HFFc6 (cell line): ENCODE measurements at places on chromosomes 11 and 22.

GRCh38 chr22:31451709-31452571 is 37.7 kb downstream of the EIF4ENIF1 start:
- DNase-seq = peak; percentile 66

DNA sequence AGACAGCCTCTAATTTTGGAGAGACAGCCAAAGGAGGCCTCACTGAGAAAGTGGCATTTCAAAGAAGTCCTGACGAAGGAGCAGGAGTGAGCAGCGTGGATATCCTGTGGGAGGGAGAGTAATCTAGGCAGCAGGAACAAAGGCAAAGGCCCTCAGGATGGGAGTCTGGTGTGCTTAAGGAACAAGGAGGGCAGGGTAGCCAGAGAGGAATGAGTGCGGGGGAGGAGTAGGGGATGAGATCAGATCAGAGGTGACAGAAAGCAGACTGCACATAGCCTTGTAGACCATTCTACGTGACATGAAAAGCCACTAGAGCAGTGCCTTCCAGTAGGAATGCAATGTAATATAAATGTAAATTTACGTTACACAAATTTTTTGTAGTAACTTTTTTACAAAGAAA is 5.6 kb downstream of the SLC36A4 start:
- DNase-seq = no peak

- DNase-seq = no peak
Measured at GRCh38 chr11:97754976-97755375, 1265.8 kb upstream of the CNTN5 start.

GRCh38 chr11:96388891-96389719 is 607 bp downstream of the CCDC82 start:
- peak; percentile 20 for DNase-seq

DNA sequence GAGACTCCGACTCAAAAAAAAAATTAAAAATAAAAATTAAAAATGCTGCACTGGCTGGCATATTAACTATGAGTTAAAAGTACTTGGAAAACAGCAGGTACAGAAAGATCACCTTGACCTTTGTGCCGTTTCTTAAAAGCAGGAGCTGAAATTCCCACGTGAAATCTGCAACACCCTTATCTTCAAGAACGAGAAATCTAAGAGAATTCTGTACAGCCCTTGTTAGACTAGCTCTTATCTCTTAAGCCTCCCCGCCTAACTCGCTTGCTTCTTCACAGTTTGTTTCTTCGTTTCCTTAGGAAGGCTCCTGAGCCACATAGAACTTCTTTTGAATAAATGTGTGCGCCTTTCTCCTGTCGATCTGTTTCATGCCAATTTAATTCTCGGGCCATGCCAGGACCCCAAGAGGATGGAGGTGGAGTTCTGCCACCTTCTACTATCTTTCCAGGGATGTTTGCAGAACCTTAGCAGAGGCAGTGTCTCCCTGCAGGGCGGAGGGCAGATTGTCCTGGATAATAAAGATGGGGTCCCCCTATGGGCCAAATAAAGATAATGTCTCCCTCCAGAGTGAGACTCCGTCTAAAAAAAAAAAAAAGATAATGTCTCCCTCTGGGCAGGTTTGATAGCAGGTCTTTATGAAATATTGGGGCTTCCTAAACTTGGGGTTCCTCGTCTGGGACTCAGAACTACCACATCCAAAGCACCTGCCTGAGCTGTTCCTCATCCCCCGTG is 27.4 kb upstream of the SYT8 start:
- DNase-seq = no peak

DNA sequence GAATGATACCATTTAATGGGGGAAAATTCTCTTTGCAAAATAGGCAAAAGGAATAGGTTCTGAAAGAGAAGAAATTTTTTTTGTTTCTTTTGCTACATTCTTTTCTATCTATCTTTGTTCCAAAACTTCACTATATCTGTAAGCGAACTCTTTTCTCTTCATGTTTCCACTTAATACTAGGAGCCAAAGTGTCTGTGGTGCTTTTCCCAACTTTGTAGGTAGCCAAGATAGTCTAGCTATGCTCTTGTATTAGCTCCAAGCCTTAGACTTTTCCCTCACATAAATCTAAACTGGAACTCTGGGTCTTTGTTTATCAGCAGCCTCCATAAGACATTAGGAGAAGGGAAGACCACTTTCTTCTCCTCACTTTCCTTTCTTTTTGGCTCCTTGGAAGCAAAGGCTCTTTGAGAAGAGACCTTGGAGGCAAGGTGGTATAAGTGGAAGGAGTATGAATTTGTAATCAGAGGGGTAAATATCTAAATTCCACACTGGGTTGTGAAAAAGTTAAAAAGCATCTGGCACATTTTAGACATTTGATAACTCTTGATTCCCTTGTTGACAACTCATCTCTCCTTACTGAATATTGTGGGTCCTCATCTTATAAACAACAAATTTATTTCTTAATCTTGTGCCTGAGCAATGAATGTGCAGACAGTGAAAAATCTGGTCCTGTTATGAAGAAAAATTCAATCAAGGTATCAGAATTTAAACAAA is 130.0 kb downstream of the EHF start:
- DNase-seq = no peak

DNA sequence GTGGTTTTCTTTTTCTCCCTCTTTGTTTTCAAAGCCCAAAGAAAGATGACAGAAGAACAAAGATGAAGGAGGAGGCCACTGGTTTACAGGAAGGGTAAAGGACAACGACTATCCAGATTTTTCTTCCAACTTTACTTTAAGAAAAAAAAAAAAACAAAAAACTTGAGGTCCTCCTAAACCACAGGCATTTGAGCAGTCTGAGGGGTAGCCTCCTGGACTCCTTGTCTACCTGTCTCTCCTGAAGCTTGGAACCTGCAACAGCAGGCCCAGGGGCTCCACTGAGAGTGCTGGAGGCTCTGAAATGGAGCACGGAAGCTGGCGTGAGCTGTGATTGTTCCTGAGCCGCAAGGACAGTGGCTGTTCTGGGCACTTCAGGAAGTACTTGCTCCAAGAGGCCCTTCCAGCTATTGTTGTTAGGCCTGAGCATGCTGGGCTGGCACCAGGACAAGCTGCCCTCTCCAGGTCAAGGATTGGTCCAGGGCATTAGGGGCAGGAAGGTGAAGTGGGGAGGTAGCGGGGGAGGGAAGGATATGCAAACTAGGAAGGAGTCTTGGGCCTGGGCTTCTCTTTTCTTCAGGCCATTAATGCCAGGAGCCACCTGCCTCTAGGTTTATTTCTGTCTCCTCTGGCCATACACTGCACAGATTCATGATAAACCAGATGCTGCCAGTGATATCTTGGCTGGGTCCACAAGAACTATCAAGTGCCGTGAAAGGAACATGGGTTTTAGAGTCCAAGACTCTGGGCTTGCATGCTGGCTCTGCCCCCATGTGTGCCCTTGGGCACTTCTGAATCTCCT is 147.3 kb downstream of the CCDC34 start:
- no peak for DNase-seq

GRCh38 chr22:46002757-46003270 is 25.9 kb upstream of the WNT7B start:
- peak; percentile 81 for DNase-seq

GRCh38 chr11:72316984-72317383 is 73.0 kb upstream of the PHOX2A start:
- DNase-seq = no peak

- DNase-seq = peak; percentile 46
Measured at GRCh38 chr11:34174412-34175041, 69.1 kb downstream of the NAT10 start.

DNA sequence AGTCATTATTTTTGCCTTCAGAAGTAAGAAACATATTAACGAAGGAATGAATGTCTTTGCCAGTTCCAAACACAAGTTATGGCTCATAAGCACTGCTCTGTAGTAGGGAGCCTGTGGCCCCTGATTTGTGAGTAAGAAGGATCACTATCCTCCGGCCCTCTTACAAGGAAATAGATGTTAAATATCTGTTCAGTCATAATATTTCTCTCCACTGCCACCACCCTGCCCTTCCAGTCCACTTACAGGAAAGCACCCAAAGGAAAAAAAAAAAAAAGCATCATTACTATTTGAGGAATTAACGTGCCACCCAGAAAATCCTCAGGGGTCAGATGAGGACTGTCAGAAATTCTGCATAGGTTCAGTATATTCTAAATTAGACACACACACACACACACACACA is 123.4 kb downstream of the ETS1 start:
- DNase-seq = no peak

GRCh38 chr11:37449146-37449545 is 851.1 kb upstream of the RAG2 start:
- peak; percentile 56 for DNase-seq

- DNase-seq = peak; percentile 9
Measured at GRCh38 chr22:26549902-26550497, 37.7 kb upstream of the TFIP11 start.

DNA sequence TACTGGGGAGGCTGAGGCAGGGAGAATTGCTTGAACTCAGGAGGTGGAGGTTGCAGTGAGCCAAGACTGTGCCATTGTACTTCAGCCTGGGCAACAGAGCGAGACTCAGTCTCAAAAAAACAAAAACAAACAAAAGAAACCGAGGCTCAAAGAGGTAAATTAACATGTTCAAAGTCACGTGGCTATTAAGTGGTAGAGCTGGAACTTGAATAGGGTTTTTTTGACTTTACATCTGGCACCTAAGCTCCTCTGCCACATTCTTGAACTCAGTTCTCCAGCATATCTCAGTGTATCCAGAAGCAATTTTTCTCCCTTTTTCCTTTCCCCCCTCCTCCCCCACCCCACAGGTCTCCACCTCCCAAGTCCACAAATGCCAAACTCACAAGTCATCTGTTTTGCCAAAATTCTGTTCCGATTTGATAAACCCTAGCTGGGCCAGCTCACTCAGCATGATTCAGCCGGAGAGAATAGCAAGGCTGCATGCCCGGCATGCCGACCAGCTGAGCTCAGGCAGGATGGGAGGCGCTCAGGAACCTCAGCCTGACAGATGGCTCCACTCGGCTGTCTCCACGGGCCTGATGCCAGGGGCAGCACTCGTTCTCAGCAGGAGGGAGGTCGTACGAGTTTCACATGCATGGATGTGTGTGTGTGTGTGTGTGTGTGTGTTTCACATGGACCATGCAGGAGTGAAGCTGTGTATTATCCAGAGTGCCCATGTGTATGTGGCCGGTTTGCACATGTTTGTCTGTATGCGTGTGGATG is 63.2 kb upstream of the RRAS2 start:
- peak; percentile 99 for DNase-seq

- no peak for DNase-seq
Measured at GRCh38 chr11:128156486-128156885, 430.9 kb downstream of the ETS1 start.

DNA sequence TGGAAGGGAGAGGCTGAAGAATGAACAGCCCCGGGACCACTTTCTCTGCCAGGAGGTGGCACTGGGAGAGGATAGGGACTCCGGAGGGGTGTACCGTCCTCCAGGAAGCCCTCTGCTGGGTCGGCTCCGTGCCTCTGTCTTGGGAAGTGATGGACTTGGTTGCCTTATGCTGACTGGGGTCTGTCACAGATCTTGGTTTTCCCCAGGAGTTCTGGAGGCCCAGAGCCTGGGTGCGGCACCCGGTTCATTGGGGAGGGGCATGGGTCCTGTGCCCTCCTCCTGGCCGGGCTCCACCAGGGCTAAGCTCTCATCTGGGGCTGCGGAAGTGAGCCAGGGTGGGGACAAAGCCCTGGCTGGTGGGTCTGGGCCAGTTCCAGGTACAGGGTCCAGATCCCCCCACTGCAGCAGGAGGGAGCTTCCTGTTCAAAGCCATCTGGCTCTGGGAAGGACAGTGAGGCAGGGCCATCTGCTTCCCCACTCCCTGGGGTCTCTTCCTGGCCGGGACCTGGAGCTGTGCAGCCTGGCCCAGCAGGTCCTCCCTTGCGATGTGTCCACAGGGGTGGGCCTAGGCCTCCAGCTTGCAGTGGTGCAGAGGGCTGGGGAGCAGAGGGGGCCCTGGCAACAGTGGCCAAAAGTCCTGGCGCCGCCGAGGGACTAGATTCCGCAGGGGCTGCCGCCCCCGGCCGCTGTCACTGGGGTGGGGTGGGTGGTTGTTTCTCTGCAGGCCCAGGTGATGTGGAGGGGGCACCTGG is 1.1 kb upstream of the AP2A2 start:
- no peak for DNase-seq

- DNase-seq = no peak
Measured at GRCh38 chr22:42869463-42869862, 12.4 kb upstream of the ARFGAP3 start.

DNA sequence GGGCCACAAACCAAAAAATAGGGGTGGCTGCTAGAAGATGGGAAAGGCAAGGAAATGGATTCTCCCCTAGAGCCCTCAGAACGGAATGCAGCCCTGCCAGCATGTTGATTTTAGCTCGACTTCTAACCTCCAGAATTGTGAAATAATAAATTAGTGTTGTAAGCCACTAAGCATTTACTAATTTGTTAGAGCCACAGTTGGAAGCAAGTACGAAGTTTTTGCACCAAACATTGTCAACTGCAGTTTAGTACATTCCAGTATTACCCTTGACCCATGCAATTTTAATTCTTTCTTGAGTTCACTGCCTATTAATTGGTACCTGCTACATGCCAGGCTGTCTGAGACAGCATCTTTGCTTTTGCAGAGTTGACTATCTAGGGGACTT is 32.2 kb downstream of the PARVA start:
- DNase-seq = peak; percentile 10

- no peak for DNase-seq
Measured at GRCh38 chr22:36862251-36863242, 1.7 kb downstream of the NCF4 start.

GRCh38 chr11:19816817-19817216 is 104.2 kb downstream of the NAV2 start:
- no peak for DNase-seq

DNA sequence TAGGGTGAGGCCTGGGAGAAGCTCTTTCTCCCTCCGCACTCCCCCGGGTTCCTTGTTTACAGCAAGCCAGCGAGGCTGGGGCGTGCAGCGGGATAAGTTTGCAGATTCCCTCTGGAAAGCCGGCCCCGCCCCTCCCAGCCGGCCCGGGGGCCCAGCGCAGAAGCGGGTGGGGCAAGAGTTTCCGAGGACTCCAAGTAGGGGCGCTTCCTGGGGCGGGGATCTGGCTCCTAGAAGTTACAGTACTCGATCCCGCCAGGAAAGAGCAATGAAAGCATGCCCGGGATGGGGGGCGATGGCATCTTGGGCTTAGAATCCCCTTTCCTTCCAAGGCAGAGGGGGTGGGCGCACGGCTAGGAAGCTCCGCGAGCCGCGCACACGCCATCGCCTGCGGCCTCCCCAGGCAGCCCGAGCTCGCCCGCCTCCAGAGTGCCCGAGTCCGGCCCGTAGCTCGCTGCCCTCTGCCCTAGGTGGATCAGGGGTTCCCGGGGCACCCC is 385 bp downstream of the TST start:
- DNase-seq = peak; percentile 8

GRCh38 chr11:44915621-44916020 is 35.1 kb downstream of the TP53I11 start:
- no peak for DNase-seq

DNA sequence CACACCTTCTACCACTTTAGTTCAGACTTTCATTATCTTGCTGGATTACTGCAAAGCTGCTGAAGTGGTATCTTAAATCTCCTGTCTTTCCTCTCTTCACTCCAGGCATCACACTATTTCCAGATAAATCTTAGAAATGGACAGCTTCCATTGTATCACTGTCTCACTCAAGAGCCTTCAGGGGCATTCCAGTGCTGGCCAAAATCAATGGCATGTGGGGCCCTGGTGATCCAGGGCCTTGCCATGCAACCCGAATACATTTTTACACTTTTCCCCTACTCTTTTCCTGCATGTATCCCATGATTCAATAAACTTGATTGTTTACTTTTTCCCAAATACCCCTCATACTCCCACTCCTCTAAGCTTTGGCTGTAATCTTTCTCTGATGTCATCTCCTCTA is 39.4 kb upstream of the DEUP1 start:
- no peak for DNase-seq
